AML-193 (cell line): ENCODE measurements at places on chromosomes 6 and 20.

DNA sequence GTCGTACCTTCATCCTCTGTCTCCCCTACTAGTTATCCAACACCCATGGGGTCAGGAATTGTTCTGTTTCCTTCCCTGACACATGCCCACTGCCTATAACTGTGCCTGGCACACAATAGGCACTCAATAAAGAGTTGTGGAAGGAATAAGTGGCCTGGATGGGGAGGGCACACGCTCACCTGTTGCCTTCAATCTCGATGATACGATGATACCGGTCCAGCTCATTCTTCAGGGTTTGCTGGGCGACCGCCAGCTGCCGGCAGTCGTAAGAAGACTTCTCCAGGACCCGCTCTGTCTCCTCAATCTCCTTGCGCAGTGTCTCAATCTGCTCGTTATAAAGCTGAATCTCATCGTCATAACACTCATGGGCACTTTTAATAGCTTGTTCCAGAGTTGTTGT, 32.5 kb downstream of the BFSP1 start:
- DNase-seq: no peak

- DNase-seq: no peak
Measured at GRCh38 chr6:6420107-6420506, 99.6 kb upstream of the F13A1 start.

- no peak for DNase-seq
Measured at GRCh38 chr6:88422831-88423230, 256.7 kb upstream of the CNR1 start.

DNA sequence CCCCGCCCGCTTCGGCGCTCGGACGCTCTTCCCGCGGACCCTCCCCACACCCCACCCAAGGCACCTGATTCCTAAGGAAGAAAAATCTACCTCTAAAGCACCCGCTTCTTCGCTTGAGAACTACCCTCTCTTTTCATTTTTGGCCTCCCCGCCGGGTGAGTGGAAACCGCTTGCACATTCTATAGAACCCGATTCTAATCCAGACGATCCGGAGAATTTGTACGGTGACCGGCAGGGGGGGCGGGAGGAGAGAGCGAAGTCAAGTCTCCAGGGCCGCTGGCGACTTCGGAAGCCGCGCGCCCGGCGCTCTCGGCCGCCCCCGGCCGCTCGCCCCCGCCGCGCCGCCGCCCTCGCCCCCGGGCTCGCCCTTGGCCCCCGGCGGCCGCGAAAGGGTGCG, at the start of gene RBM24:
Gene RBM24, plus strand, starts transcription at position 262 of the 397 bp plus-strand sequence. CDS start 221 bp downstream, outside the sequence.
- DNase-seq: no peak

DNA sequence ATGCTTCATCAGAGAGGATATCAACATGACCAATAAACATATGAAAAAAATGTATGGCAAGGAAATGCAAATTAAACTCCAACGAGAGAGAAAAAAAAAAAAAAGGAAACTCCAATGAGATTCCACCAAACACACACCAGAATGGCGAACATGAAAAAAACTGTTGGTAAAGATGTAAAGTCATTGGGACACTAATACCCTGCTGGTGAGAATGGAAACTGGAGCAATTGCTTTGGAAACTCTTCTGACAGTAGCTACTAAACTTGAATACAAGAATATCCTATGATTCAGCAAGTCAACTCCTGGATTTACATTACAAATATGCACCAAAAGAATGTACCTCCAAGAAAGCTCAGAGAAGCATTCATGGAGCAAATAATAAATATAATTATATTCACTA, 260.7 kb upstream of the ECI2 start:
- DNase-seq: no peak

- DNase-seq: no peak
Measured at GRCh38 chr6:22766979-22767378, 197.6 kb downstream of the HDGFL1 start.

- no peak for DNase-seq
Measured at GRCh38 chr6:148907573-148907972, 160.7 kb downstream of the UST start.

DNA sequence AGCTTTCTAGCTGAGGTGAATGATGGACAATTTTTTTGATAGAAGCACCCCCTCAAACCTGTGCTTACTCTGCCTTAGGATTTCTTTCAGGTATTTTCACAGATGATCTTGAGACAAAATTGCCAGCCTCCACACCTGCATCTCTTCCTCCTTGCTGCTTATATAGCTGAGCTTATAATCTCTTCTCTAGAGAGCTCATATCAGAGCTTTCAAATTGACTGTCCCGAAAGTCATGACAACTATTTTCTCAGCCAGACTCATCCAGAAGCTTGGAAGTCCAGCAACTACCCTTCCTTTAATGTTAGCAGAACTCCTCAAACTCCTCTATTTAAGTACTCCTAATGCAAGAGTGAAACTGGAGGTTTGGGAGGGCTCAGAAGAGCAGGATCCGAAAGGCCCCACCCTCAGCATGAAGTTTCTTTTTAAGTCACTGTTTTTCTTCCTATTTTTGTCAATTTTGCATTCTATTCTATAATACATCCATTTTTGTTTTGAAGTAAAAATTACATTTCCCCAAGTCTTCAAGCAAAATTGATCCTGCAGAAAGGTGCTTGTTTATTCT, 12.7 kb downstream of the CGA start:
- DNase-seq: no peak

DNA sequence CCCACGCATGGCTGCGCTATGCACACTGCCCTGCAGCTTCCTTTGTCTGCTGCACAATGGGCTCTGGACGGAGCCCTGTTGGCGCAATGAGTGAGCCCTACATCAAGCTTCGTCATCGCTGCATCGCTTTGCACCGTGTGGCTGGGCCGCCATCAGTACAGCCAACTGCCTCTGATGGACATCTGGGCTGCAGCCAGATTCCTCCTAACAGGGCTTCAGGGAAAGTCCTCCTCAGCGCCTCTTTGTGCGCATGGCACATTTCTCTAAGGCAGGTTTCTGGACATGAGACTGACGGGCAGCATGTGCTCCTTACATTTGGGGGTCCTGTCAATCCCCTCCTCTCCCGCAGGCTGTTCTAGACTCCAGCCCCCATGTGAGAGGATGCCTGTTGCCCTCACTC, 29.7 kb upstream of the ANGPT4 start:
- no peak for DNase-seq
